ENCODE measurements at places on chromosomes 2 and 18.

- DNase-seq: no peak
Observed at GRCh38 chr2:29786361-29786760, 135.0 kb downstream of the ALK start.

GRCh38 chr2:8957628-8958027 is 45.9 kb downstream of the MBOAT2 start:
- DNase-seq: no peak

DNA sequence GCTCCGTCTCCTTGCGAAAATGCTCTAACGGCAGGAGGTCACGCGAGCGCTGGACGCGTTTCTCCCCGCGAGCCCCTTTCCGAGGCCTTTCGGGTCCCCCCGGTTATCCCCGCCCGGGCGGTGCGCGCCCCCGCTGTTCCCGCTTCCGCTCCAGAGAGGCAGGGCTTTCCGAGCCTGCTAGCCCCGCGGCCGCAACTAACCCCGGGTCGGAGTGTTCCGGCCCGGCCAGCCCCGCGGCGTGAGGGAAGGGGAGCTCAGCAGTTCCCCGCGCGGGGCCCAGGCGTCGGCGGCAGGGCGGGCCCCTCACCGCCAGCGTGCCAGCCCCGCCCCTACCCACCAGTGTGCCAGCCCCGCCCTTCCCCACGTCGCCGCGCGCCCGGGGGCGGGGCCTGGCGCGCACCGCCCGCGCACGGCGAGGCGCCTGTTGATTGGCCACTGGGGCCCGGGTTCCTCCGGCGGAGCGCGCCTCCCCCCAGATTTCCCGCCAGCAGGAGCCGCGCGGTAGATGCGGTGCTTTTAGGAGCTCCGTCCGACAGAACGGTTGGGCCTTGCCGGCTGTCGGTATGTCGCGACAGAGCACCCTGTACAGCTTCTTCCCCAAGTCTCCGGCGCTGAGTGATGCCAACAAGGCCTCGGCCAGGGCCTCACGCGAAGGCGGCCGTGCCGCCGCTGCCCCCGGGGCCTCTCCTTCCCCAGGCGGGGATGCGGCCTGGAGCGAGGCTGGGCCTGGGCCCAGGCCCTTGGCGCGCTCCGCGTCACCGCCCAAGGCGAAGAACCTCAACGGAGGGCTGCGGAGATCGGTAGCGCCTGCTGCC is at the start of gene MSH6:
TSS of gene MSH6 (plus strand) at position 475 of the 815 bp plus-strand sequence. CDS start at position 564, 89 bp downstream.
- peak; percentile 83 for DNase-seq

- DNase-seq: no peak
Observed at GRCh38 chr2:890791-891190, 59.9 kb upstream of the SNTG2 start.

GRCh38 chr2:46704593-46704992 is 211.0 kb downstream of the MCFD2 start:
- no peak for DNase-seq

DNA sequence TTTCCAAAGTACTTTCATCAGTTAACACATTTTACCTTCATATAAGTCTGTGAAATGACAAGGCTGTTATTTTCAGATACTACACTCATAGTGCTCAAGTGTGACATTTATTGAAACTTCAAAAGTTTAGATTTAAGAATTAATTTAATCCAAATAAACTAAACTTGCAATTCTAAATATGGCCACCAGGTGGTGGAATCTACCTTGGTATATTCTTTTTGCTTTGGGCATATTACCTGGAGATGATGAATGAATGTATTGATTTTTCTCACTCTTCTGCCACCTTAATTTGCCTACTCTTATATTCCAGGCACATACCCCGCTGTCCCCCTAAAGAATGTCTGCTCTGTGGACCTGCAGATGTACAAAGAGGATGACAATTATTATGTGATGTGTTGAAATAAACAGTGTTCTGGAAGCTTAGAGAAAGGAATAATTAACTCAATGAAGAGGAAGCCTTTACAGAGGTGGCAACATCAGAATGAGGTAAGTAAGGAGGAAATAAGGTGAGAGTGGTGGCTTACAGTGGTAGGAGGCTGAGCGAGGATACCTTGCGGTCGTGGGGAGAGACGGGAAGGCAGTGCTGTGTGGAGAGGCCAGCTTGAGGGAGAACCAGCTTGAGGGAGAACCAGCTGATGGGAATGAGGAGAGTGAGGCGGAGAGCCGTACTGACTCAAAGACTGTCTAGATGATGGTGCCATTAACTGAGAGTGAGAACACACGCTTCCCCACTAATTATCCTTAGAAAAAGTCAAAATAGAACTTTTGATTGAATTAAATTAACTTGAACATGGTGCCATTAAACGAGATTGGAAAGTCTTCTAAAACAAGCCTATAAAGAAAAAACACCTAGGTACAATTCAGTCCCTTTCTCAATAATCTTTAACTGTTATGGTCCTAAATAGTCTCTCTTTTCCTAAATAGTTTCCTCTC is 179.5 kb downstream of the CELF4 start:
- DNase-seq: no peak

DNA sequence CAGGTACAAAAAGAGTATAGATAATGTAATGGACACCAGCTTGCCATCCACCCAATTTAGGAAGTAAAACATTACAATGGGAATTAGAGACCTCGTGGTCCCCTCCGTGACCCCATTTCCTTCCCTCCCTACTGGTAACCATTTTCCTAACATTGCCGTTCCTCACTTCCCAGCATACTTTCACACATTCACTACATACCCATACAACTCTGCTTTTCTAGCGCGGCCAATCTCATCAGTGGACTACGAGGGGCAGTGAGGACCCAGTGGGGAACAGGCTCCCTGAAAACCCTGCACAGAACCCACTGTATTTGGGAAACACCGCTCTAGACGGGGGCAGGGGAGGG is 1.1 kb downstream of the ENOSF1 start:
- DNase-seq: no peak

DNA sequence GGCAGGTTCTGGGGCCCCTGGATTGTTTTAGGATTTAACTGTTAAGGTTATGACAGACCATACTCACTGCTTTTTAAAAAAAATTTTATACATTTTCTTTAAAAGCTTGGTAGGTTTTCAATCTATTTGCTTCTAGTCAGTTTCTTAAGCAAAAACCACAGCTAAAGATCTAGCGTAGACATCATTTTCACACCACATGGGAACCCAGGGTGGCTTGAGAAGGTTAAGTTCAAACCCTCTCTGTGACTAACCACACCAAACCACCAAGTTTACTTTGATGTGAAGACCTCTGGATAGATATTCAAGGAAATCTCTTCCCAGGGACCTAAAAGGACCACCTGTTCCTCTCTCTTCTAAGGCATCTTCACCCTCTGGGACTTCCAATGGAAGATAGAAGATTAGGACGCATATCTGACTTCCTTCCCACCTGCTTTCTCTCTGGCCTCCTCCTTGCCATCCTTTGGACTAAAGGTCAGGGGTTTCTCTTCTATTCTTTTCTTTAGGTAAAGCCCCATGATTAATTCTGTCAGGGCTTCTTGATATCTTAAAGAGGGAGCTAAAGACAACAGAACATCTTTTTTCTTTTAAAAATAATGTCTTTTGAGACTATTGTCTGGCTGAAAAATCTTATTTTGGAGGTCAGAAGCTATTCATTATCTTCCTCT is 32.3 kb downstream of the FOSL2 start:
- DNase-seq: no peak

DNA sequence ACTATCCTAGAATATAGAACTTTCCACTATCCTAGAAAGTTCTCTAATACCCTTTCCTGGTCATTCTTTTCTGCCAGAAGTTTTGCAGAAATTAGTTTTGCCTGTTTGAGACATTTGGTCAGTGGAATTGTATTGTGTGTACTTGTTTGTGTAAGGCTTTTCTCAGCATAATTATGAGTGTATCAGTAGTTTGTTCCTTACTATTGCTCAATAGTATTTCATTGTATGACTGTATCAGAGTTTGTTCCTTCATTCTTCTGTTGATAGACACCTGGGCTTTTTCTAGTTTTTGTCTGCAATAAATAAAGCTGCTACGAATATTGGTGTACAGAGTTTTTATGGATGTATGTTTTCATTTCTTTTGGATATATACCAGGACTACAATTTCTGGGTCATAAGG is 27.2 kb downstream of the CCDC138 start:
- no peak for DNase-seq

DNA sequence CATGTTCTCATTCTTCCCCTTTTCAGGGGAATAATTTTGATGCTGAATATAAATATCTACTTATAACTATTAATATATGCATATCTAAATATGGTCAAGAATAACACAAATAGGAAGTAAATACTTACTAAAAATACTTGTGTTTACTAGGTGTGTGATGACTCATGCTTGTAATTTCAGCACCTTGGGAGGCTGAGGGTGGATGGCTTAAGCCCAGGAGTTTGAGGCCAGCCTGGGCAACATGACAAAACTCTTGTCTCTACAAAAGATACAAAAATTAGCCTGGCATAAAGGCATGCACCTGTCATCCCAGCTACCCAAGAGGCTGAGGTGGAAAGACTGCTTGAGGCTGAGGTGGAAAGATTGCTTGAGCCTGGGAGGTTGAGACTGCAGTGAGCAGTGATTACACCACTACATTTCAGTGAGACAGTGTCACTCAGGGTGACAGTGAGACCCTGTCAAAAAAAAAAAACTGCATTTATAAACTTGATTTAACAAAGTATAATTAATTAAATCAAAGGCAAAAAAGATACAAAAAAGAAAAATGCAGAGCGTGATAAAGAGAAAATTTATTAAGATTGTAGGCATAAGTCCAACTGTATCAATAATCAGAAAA is 703.1 kb upstream of the VRK2 start:
- DNase-seq: no peak

DNA sequence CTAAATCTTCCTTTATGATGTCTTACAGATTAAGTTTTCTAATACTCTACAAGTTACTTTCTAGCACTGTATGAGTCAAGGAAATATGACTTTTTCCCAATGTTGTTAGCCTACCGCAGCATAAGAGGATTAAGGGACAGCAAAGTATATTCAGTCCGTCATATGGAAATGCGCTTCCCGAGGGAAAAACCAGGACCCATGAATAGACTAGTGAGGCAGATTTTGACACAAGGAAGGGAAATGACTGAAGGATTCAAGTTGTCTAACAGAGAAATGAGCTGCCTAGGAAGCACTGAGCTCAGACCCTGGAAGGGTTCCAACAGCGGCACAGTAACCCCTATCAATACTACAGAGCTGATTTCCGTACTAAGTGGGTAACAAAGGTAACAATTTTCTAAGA is 12.0 kb downstream of the SEPTIN10 start:
- DNase-seq: no peak

DNA sequence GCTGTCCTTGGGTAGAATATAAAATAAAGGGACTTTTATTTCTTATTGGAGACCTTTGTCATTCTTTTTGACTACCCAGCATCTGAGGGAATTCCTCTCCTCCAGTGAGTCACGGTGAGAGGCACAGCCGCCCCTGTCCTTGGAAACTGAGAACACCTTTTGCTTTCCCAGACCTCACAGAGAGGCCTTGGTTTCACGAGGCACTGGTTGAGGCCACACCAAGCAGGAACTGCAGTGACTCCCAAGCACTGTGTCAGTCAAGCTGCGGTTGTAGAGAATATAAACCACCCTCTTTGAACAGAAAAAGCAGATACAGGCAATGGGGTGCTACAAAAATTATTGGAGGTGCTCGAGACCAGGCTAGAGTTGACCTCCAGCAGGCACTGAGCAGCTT is 16.4 kb downstream of the PRKAG3 start:
- DNase-seq: no peak

DNA sequence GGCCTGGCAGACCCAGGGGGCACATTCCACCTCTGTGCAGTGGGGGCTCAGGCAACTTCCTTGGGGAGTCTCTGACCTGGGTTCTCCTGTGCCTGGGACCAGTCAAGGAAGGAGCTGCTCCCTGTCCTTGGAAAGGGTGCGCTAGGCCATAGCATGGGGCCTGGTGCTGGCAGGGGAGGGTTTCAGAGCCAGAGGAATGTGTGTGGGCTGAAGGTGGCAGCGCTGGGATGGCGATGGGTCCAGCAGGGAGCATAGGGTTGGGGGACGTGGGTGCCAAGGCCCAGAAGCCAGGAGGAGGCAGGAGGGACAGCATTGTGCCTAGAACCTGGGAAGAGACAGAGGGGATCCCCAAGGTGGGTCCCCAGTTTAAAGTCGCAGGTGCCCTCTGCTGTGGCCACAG is 66.3 kb upstream of the TUBA3E start:
- DNase-seq: no peak

DNA sequence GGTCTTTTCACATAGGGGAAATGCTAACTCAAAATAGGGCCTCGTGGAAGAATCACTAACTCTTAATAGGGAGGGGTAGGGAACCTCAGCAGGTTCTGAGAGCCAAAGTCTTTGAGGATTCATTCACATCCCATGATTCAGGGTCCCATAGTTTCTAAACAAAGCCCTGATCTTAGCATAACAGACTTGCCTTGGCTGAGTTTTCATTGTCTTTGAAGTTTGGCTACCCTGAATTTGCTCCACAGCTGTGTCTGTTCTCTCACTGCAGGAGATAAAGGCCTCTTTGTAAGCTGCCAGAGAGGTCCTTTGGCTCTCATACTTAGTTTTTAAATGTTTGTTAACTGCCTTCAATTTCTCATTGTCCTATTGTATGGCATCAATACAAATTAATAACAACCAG is 54.5 kb downstream of the ZDBF2 start:
- no peak for DNase-seq

DNA sequence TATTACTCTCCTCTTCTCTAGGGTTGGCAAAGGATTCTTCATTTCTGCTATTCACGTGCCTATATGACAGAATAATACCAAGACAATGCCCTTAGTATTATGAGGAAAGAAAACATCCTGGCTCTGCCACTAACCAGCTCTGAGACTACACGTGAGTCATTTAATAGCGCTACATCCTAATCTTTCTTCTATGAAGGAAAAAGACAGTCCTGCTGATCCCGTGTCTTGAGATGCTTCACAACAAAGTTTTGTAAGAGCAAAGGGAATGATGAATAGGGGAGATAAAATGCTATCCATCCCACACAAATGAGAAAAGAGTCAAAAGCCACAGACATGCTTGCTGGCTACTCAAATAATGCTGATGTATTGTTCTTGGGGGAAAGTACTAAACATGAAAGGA is 152.8 kb downstream of the PID1 start:
- DNase-seq: no peak

- no peak for DNase-seq
Observed at GRCh38 chr2:205555566-205556230, 126.6 kb upstream of the NRP2 start.

GRCh38 chr2:28621172-28622100 is 125.6 kb downstream of the PLB1 start:
- DNase-seq: peak; percentile 50

DNA sequence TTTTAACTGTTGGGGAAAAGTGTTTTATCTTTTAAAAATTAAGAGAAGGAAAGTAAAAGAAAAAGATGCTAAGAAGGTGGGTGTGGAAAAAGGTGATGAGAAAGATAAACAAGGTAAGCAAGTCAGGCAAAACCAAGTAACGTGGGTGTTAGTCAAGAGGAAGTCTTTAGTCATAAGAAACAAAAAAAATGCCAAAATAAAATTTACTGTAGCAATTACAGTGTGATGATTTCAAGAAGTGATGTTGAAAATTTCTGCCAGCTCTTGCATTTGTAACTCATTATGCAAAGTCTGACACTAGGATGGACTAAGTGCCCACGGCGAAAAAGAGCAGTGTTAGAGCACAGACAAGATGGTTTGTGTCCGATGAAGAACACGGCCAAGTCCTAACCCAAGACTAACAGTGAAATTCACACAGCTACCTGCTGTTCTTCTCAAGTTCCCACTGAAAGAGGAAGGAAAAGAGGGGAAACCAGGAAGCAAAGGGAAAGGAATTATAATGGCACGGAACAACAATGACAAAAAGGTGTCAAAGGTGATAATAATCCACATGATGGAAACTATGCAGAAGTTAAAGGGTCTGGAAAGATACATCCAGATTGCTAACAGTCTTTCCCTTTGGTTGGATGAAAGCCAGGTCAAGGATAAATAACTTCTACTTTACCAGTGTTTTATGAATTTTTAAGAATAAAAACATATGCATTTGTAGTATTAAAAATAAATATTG is 34.1 kb downstream of the NOL10 start:
- DNase-seq: no peak

All from stimulated activated CD4-positive, alpha-beta T cell treated with anti-CD3 and anti-CD28 coated beads, Interleukin-15, amount 100 ng/mL, for 1 hour (primary cell).